ENCODE measurements at places on chromosomes 12 and 14. TPM values are rescaled to one million over a fixed set of nuclear protein-coding genes. Genes with fewer than 3 reads are reported as not detected.

GRCh38 chr12:10501030-10501429 lies 4.7 kb upstream of the EIF2S3B start:
- DNase-seq = no peak

GRCh38 chr14:30445852-30446251 lies 113.1 kb upstream of the G2E3 start:
- no peak for DNase-seq

- no peak for DNase-seq
Observed at GRCh38 chr12:52361553-52361952, 5.7 kb downstream of the KRT85 start.

DNA sequence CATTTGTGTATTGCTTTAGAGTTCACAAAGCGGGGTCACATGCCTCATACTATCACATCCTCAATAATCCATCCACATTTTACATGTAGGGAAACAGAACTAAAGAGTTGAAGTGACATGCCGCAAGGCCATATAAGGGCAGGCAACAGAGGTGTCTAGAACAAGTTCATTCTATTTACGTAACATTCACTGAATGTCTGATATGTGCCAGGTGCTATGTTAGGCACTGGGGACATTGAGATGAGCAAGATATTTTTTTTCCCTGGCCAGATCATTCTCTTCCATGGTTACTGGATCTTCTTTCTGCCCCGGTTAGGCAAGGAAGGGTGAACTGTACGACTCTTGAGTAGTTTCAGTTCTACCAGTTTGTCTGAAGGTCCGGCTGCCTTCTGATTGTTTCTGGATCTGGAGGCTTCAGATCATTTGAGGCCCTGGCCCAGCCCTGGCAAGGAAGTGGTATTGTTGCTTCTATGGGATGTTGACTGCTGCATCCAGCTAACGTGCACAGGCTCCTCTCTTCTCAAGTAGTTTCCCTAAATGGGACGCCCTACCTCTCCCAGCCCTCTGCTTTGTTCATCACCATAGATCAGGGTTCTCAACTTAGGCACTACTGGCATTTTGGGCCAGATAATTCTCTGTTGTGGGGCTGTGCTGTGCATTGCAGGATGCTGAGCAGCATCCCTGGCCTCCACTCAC lies 12.1 kb downstream of the GPATCH2L start:
- no peak for DNase-seq

GRCh38 chr14:36333119-36333518 lies 12.7 kb upstream of the MBIP start:
- DNase-seq = no peak

- no peak for DNase-seq
Observed at GRCh38 chr14:41476526-41476925, 130.2 kb upstream of the LRFN5 start.

DNA sequence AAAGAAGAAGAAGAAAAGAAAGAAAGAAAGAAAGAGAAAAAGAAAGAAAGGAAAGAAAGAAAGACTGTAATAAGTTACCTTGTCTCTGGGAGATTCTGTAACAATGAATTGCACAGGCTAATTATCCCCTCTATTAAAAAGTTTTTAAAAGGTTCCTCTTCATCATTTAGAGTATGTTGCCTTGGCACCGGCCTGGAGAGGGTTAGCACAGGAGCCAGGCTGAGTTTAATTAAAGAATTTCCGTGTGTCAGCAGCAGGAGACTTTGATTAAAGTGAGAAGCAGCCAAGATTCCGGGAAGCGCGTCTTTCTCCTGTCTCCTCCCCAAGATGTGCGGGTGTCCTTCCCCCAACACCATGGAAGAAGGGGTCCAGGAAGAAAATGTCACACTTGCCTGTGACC lies 92.8 kb upstream of the ETV6 start:
- DNase-seq = no peak

GRCh38 chr12:68767191-68767590 lies 21.2 kb downstream of the SLC35E3 start:
- DNase-seq = no peak

DNA sequence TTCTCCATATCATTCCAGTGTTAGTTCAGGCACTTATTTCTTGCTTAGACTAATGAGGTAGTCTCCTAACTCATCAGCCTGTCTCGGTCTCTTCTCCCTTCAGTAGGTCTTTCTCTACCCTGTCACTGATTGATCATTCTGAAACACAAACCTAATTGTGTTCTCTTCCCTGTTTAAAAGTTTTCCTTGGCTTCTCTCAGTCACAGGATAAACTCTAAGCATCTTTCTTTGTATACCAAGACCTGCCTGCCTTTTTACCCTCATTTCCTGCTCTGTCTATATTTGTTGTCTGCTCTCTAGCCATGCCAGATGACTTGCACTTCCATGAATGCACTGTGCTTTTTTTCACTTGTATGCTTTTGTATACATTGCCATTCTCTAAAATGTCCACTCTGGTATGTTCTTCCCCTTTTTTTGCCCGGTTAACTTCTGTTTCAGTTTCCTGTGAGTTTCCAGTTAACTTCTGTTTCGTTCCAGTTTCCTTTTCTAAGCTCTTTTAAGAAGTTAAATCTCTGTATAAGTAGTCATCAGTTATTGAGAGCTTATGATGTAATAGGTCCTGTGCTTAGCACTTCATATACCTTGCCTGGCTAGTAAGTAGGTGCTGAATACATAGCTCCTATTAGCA lies 12.8 kb downstream of the DIP2B start:
- DNase-seq = no peak

- DNase-seq = peak; percentile 84
Observed at GRCh38 chr14:91303091-91303923, 58.8 kb upstream of the GPR68 start.

DNA sequence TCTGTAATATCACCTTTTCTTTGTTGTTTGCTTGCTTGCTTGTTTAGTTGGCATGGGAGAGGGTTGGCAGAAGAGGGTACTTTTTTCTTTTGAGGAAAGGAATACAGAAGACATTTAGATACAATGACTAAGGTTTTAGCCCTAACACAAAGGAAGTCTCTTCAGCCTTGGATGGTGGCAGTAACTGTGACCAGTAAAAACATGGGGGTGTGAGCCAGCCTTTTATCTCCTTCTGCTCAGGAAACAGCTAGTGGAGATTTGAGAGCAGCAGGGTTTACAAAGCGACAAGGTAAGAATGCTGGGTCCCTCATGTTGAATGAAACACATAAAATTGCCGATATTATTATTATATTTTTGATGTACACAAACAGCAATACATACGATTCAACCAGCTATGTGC lies 40.4 kb downstream of the SLC8A3 start:
- DNase-seq = no peak

- no peak for DNase-seq
Observed at GRCh38 chr12:5379749-5380496, 52.0 kb upstream of the NTF3 start.

DNA sequence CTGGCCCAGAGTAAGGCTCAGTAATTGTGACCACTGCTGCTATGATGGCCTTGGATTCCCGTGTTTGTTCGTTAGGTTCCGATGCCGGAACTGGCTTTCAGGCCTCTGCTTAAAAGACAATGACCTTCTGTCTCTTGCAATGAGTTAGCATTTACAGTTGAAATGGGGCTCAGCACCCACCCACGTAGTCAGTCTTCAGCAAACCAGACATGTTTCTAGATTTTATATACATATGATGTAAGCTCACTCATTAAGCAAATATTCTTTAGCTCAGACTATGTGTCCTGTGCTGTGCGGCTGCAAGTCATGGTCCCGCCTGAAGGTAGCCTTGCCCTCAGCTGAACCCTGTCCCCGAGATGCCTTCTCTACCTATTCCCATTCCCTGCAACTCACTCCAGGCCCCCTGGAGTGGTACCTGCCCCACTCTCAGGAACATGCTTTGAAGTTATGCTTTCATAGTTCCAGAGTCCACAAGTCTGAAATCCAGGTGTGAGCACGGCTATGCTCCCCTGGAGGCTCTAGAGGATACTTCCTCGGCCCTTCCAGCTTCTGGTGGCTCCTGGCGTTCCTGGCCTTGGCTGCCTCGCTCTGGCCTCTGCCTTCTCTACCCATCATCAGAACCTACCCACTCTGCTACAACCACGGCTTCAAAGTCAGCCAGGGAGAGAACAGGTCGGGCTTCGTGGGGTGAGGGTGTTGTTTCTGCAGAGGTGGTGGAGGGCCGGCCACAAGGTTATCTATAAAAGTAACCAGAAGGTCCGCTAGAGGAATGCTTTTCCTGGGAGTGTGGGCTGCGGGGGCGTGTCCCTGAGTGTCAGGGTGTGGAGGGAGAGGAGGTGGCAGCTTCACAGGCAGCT lies 157.8 kb downstream of the RBM19 start:
- DNase-seq = no peak

DNA sequence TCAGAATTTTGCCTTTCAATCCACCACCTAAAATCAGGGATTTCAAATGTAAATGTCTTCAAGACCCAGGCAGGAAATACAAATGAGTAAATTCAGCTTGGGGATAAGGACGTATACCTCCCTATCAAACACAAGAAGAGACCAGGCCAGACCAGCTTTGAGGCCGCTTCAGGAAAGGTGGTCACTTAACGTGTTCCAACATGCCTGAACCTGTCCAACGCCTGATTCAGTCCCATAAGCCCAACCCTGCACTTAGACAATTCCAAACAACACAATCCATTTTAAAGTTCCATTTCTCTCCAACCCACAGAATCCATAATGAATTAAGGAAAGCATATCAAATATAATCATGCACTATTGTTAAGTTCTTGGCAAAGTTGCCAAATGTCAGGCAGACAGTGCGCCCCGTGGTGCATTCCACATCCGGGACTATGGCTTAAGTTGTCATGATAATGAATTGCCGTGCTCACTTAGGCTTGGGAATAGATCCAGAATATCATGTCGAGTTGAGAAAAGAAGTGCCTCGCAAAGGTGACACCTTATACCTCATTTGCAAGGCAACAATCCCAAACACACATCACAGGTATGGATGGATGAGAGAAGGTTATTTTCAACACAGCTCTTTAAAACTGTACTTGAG lies 35.5 kb downstream of the CCDC60 start:
- DNase-seq = no peak

GRCh38 chr14:68639758-68640574 lies 152.9 kb downstream of the ZFP36L1 start:
- no peak for DNase-seq

DNA sequence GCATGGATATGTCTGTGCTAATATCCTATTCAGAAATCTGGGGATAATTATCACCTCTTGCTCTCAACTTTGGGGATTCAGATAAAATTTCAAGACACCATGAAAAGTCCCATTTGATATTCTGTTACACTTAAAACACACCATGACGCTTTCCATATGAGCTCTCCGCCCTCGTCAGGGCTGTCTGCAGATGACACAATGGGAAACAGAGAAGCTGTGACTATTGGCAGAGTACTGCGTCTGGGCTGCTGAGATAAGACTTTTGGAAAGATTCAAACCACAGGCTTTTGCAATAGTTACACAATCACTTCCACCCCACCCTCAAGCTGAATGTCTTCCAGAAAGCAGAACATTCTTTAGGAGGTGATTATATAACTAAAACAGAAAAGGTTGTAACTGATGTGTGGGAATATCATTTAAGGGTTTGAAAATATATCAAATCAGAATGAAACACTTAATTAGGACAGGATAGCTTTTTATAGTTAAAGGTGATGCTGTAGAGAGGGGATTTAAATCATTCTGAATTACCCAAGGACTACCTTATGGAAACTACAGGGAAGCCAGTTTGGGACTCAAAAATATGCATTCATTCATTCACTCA lies 75.3 kb upstream of the TMPO start:
- DNase-seq = peak; percentile 91

- no peak for DNase-seq
Observed at GRCh38 chr12:84421103-84421502, 491.5 kb downstream of the SLC6A15 start.

DNA sequence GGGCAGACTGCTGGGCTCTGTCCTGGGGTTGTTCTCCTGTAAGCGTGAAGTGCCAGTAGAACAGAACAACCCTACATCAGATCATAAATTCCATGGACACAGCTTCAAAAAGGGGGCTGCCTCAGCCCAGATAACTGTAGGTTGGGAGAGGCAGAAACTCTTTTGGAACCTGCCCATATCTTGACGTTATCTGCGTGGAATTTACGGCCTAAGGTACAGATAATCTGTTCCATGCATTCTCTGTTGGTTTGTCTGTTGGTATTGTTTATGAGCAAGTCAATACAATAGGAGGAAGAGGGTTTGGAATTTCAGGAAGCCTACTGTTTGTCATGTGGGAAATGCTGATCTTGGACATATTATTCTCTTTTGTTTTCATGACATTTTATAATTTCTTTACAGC lies 36.7 kb downstream of the SLC25A47 start:
- no peak for DNase-seq

DNA sequence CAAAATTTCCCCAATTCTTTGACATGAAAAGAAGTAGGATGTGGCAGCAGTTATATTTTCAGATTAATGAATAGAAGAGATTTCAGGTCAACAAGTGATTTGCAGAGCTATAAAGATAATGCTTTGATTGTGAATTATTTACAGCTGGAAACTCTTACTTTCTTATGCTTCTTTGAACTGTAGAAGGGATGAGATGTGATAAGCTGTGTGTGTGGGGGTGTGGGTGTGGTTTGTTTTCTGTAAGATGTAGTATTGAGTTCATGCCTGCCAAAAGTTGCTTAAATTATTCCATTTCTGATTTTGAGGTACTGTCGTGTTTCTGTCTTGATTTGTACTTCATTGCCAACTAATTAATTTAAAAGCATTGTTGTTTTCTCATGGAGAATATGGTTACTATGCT lies 22.7 kb downstream of the AEBP2 start:
- no peak for DNase-seq

DNA sequence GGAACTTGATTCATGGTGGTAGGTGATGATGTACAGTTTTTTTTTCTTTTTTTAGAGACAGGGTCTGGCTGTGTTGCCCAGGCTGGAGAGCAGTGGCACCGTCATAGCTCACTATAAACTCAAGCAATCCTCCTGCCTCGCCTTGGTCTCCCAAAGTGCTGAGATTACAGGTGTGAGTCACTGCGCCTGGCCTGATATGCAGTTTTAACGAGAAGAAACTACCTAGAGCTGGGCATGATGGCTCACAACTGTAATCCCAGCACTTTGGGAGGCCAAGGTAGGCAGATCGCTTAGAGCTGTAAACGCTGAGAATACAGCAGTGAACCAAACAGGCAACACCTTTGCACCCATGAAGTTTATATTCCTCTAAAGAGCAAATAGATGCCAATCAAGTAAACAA lies 13.0 kb upstream of the VPS37B start:
- no peak for DNase-seq

GRCh38 chr12:909861-910260 lies 39.6 kb downstream of the RAD52 start:
- no peak for DNase-seq

DNA sequence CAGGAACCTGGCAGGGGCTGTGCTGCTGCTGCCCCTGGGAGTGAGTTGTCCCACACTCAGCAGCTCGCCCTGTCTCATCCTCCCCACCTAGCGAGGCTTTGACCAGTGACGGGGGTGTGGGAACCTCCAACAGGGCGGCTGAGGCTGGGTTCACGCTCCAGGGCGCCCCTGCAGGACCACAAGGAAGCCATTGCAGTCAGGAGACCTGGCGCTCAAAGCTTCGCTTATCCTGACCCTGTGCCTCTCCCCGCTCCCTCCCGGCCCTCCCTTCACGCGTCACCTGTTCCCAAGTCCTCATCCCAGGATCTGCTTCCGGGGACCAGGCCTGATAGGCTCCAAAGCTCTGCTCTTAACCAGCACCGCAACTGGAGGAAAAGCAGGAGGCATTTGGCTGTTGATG lies 272.0 kb upstream of the SFSWAP start:
- no peak for DNase-seq

- DNase-seq = no peak
Observed at GRCh38 chr12:107235600-107235999, 142.3 kb upstream of the CRY1 start.

ZC2HC1C gene
- polyA plus RNA-seq = 8.4 TPM

SRRM4 gene
- 0.38 TPM for polyA plus RNA-seq

CCDC175 gene
- polyA plus RNA-seq = not detected

SLC4A8 gene
- 0.02 TPM for polyA plus RNA-seq

EFS gene
- polyA plus RNA-seq = 6.2 TPM

PRB2 gene
- polyA plus RNA-seq = not detected

Measured in right cardiac atrium (tissue), 5 donors.